ENCODE measurements at places on chromosomes 7 and 10.
A peak's percentile ranks its signal among the peaks of the same experiment; 100 is the strongest.

DNA sequence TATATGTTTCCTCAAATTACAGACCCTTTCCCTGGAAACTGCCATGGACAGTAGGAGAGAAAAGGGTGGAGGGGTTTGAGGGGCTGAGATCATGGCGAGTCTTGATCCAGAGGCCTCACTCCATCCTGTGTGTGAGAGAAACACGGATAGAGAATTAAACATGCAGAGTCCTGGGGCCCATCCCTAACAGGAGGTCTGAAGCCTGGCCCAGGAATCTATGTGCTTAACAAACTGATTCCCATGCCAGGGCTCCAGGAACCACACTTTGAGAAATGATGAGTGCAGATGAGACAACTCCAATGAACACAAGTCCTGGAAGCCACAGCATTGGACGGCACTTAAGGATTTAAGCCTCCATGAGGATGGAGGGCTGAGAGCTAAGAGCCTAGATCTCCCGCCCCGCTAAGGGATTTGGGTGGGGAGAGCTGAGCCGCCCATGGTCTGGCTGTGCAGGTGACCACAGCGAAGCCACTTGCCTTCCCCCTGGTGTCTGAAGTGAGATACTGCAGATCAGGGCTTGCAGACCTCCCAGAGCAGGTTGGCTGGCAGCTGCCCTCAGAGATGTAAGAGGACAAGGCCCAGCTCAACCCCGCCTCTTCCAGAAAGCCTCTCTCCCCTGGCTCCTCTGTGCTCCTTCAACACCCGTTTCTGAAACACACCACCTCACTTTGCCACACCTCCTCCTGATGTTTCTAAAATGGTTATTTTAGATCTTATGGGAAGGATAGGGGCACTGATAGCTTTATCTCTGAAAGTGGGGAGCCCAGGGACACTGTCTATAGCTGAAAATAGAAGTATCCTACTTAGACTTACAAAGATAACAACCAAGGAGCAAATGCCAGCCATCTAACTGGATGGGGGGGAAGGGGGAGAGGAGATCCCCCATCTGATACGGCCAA, 24.8 kb upstream of the EIF5AL1 start:
- DNase-seq = peak; percentile 22

DNA sequence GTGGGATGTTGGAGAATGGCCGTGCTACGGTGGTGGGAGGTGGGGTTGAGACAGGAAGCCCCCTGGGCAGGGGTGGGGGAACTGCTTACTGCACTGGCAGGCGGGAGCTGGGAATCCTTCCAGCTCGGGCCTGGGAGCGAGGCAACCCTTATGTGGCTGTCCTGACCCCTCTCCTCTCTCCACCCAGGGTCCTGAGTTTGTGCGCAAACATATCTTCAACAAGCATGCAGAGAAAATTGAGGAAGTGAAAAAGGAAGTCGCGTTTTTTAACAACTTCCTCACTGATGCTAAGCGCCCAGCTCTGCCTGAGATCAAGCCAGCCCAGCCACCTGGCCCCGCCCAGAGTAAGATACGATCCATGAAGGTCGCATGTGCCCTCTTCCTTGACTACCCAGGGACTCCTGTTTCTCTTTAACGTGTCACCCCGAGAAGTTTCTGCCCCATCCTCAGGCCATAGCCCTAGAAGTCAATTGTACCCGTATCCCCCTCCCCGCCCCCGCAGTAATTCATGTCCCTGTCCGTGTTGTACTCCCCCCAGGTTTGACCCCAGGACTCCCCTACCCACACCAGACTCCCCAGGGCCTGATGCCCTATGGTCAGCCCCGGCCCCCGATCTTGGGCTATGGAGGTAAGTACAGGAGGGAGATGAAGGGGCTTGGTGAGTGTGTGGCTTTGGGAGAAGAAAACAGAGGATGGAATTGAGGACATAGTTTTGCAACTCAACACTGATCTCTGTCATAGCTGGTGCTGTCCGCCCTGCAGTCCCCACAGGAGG, 1.8 kb downstream of the UFSP1 start:
- DNase-seq = no peak

DNA sequence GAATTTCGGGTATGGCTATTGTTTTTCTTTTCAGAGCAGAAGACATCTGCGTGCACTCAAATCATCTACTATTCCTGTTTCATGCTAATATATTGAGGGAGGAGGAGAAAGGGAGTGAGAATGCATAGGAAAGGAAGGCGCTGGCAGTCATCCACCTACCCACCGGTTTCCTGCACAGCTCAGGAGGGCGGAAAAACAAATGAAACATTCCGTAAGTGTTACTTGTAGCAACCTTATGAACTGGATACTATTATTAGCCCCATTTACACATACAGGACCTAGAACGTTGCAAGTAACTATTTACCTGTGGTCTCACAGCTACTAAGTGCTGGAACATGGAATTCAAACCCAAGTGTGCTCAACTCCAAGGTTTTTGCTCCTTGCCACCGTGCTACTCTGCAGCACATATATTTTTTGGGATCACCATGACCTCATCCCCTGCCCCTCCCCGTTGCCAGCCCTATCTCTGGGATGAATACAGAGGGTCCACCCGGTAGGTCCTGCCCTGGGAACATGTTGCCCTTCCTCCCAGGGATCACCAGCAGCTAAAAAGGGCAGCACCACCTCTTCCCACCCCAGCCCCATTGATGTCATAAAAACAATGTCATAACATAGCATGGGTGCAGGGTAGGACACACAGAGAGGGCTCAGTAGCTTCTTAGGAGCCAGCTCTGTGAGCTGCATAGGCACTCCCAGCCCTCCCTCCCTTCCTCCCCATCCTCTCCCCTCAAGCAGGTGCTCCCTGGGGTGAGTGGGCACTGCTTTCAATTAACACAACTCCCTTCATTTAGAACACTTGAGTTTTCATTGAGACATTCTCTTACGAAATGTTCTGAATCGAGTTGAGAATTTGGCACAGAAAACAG, 16.9 kb downstream of the GFRA1 start:
- no peak for DNase-seq

DNA sequence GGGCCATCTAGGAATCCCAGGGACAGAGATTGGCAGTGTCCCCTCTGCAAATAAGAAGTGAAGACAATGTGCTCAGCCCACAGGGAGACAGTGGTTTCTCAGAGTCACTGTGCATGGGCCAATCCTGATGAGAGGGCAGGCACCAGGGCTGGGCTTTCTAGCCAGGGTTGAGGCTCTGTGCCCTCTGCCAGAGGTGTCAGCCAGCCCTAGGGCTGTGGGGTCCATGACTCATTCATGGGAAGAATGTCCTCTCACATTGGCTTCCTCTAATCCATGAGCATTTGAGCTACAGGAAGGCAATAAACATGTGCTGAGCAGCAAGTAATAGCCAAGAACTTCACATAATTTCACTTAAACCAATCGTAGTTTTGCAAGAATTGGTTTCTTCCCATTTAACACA, 482.0 kb upstream of the MGMT start:
- no peak for DNase-seq

DNA sequence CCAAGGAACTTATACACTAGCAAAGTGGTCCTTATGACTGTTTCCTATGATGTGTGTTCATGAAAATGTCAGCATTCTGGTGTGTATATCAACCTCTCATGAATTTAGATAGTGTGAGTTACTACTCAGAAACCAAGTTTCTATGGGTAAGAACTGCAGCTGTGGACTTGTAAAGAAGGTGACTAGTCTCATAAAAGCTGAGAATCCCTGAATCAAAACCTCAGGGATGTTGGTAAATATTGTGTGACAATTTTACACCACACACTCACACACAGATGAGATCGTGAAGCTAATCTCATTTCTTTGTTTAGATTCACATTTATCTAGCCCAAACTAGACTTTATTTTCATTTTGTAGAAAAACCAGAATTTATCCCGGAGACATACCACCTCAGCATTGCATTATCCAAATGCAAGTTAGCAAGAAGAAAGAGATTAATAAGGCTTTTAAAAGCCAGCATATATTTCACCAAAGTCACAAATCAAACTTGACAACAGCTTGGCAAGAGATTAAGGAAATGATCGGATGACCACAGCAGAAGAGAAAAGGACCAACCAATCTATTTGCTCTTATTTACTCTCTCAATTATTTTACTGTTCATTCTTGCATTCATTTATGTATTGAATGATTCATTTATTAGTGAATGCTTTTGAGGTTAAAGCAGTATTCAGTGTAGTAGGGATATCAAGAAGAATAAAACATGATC, 92.9 kb downstream of the PLXDC2 start:
- no peak for DNase-seq

DNA sequence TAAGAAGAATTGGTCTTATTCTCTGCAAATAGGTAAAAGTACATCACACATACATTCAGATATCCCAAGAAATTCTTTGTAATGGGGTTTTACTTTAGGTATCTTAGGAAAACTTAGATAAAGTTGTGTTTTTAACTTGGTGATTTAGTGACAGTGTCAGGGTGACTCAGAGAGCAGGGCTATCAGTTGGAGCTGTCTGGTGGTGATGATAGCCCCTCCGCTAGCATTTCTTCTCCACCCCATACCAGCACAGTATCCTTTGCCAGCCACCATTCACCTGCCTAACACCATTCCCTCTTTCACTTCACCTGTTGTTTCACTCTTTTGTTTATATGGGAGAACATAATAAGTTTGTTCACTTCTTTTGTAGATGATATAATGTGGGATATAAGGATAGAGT, 30.4 kb downstream of the VPS50 start:
- no peak for DNase-seq
